Activated CD4-positive, alpha-beta T cell treated with anti-CD3 and anti-CD28 coated beads for 24 hours (primary cell): ENCODE measurements at places on chromosomes 7 and 10.

DNA sequence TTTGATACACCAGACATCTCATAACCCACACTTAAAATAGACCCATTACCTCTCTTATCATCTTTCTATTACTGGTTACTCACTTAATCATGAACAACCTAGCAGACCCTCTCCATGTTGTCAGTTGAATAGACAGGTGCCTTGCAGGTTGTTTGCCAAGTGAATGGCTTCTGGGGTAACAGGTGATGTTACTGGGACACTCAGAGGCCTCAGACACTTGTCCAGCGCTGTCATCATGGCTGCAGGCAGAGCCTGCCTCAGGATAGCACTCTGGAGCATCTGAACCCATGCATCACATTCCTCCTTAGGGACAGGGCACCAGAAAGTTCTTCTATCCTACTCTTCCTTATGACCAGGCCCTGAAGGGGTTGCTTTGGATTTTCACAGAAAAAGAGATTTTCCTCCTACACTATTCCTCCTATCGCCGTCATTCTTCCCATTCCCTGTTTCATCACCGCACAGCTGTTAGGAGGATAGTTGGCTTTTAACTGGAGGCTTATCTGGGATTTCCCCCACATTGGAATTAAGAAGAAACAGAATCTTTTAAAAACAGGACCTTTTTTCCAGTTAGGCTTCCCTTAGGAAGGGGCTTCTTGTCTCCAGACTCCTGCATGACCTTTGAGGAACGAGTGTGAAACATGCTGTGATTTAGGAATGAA is 182.1 kb downstream of the VTI1A start:
- no peak for DNase-seq

DNA sequence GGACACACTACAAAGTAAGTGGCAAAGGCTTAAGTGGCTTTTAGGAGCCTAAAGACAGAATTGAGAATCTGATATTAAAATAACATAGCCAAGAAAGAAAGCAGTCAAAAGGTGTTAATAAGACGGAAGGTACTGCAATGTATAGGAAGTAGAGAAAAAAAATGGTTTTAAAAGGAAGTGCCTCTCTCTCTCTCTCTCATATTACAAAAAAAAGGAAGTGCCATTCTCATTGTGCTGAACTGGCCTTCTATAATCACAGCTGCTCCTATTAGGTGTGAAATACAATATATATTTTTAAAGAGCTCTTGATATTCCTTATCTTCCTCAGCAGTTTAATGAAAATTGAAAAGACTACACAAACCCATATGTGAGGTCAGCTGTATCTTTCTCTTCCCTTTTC is 199.4 kb upstream of the NPVF start:
- DNase-seq: no peak

DNA sequence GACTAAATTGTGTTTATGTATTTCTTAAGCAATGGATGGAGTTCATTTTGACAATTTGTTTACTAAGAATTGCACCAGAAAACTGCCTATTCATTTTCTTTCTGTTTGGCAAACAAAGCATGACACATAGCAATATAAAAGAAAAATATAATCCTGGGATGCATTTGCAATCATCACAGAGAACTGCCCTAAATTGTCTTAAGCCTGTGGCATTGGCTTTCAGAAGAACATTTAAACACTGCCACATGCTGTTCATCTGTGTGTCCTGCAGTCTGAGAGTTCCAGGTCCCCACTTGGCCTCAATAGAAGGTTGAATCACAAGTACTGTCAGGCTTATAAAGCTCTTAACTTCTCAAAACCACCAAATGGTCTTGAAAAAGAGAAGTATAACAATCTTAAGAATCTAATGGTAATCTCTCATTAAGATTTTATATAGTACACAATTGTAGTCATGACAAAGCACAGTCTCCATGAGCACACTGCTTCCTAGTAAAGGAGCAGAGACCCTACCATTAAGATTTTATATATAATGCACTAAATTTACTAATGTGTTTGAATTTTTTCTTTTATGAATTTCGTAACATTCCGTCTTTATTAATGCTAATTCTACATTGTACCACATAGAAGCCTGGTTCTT is 29.9 kb downstream of the RNLS start:
- DNase-seq: no peak

DNA sequence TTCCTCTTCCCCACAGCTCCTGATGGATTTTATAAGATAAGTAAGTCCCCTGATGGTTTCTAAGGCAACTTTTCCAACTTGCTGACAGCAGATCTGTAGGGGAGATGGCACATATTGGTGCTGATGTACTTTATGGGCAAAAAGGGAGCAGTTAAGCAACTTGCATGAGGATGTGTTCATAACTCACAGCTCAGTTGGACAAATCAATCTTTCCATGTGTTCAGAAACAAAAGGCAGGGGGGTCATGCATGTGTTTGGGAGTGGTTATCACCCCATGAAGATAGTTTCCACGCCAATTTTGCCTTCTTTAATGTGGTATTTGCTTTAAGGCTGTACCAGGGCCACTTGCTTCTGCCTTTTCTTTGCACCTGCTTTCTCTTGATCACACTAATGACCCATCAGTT is 6.1 kb downstream of the RBM20 start:
- DNase-seq: no peak

DNA sequence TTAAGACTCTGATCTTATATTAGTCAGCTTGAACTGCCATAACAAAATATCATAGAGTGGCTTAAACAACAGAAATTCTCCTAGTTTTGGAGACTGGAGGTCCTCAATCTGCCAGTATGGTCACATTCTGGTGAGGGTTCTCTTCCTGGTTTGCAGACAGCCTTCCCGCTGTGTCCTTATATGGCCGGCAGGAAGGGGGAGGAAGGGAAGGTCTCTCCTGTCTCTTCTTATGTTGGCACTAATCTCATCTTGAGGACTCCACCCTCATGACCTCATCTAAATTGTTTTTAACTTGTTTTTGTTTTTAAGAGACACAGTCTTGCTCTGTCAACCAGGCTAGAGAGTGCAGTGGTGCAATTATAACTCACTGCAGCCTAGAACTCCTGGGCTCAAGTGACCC is 53.1 kb downstream of the VPS41 start:
- no peak for DNase-seq

- no peak for DNase-seq
Measured at GRCh38 chr7:87359366-87359765, 13.9 kb downstream of the CROT start.

- no peak for DNase-seq
Measured at GRCh38 chr10:1050554-1050953, 1.6 kb upstream of the IDI1 start.

- DNase-seq: no peak
Measured at GRCh38 chr10:24197263-24197662, 11.7 kb upstream of the KIAA1217 start.

GRCh38 chr10:63720072-63720537 is 198.9 kb downstream of the REEP3 start:
- DNase-seq: peak; percentile 33

GRCh38 chr7:42127232-42127622 is 109.8 kb downstream of the GLI3 start:
- DNase-seq: no peak

DNA sequence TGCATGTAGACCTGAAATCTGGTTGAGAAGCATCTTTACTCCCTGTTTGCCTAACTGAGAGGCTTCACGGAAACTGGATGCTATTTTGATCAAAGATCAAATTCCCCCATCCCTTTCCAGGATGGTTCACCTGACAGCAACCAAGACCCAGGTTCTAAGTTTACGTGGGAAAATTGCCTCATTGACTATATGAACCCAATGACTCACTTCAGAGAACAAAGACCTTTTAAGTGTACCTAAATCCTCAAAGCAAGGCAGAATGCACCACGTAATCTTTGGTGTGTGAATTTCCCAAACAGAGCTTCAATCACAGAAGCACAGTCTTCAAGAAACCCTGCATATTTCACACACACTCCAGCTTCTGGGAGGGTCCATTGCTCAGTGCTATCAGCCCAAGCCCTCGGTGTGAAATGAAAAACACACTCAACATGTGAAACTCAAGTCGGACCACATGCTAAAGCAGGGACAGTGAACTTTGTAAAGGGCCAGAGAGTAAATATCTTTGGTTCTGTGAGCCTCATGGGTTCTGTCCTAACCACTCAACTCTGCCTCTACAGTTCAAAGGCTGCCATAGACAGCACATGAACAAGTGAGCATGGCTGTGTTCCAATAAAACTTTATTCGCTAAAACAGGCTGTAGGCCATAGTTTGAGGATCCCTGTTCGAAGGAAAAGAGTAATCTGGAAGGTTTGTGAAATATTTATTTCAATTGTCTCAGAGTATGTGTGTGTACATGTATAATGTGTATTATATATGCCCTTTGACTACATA is 275.6 kb upstream of the FOXK1 start:
- no peak for DNase-seq

GRCh38 chr10:81472927-81473470 is 402.0 kb upstream of the NRG3 start:
- DNase-seq: no peak

GRCh38 chr10:74898201-74898976 is 72.0 kb downstream of the KAT6B start:
- no peak for DNase-seq

DNA sequence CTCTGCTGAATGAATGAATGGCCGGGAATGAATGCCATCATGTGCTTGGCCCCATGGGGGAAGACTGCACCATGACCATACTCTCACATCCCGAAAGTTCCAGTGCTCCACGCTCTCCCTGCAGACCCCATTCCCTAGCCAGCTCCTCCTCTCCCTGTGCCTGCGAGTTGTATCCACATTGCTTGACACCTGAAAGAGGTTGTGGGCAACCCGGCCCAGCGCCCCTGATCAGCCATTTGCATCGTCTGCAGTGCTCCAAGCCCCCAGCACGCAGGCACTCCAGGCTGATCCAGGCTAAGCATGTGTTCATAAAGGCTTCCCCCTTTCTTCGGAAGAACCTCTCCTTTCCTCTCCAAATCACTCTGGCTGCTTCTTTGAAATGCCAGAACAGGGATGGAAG is 354.4 kb upstream of the MKI67 start:
- no peak for DNase-seq

DNA sequence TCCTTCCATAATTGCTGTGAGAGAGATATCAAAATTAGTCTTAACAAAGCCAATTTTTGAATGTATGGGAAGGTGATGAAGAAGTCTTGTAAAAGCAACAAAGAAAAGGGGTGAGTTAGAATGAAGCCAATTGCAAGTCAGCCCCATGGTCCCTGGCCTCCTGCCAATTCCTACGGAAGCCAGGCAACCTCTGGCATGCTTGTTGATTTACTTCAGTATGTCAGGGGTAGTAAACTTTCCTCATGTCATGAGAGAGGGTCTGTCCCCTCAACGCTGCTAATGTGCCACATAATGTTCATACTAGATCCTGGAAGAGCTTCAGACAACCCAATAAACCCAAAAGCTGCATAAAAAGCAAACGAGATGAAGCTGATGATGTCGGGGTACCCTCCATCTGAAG is 159.1 kb upstream of the YAE1 start:
- no peak for DNase-seq

GRCh38 chr7:25750744-25751508 is 401.1 kb upstream of the NFE2L3 start:
- no peak for DNase-seq

- no peak for DNase-seq
Measured at GRCh38 chr7:88046839-88047573, 113.0 kb downstream of the ADAM22 start.

GRCh38 chr7:105643384-105643783 is 62.1 kb upstream of the EFCAB10 start:
- DNase-seq: no peak

DNA sequence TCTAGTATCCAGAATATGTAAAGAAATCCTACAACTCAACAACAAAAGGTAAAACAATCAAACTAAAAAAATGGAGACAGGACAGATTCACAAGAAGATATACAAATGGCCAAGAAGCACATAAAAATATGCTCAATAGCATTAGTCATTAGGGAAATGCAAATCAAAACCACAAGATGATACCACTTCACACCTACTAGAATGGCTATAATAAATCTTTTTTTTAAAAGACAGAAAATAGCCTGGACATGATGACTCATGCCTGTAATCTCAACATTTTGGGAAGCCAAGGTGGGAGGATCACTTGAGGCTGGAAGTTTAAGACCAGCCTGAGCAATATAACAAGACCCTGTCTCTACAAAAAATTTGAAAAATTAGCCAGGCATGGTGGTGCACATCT is 27.9 kb upstream of the CHCHD3 start:
- no peak for DNase-seq

- DNase-seq: no peak
Measured at GRCh38 chr10:3658766-3659165, 126.2 kb downstream of the KLF6 start.

- DNase-seq: no peak
Measured at GRCh38 chr7:7428806-7429205, 106.9 kb downstream of the COL28A1 start.

GRCh38 chr10:123967626-123968243 is 76.1 kb upstream of the CPXM2 start:
- peak; percentile 56 for DNase-seq

GRCh38 chr10:101672536-101672935 is 22.4 kb downstream of the FBXW4 start:
- no peak for DNase-seq

GRCh38 chr7:115289971-115290370 is 368.1 kb downstream of the MDFIC start:
- DNase-seq: no peak
